ENCODE measurements at places on chromosomes 16 and 17.

- no peak for DNase-seq
Observed at GRCh38 chr16:67438098-67438791, 7.3 kb downstream of the HSD11B2 start.

DNA sequence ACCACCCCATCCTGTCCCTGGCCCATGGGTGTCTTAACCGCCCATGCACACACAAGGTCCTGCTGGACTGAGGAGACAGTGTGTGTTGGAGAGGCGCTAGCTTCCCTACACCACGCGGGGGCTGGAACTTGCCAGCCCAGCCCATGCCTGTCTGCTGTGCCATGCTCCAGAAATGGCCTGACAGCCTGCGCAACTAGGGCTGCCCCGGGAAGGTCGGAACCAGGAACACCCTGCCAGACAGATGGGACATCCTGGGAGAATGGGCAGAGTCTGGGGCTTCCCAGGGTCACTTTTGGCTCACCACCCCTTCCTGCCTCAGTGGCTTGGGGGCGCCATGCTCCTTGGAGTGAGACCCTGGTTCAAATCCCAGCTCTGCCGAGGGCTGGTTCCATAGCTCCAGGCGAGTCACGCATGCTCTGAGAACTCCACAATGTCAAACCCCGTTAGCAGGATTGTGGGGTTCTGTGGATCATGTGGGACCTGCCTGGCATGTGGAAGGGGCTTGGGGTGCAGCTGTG lies 36.2 kb downstream of the SREBF1 start:
- no peak for DNase-seq

GRCh38 chr16:67431775-67432505 lies 1.0 kb downstream of the HSD11B2 start:
- DNase-seq = no peak

DNA sequence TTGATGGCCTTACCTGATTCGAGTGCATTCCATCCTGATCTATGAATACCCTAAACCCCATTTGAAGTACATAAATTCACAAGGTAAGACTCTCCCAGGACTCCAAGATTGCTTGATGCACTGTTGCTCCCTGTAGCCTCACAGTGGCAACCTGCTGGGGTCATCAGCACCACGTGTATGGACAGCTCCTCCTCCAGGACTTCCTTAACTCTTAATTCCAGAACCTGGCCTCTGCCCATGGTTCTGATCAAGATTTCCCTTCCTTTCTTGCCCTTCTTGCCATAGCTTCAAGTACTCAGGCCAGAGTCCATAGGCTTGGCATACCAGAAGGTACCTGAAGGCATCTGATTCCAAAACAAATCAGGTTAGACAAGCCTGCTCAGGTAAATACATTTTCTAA lies 34.0 kb upstream of the NLK start:
- no peak for DNase-seq

Measured in DMS 273 treated with DMSO at 0.1 percent for 48 hours (cell line).